Fibroblast of upper back skin (primary cell): ENCODE measurements at places on chromosomes 7 and 10.

DNA sequence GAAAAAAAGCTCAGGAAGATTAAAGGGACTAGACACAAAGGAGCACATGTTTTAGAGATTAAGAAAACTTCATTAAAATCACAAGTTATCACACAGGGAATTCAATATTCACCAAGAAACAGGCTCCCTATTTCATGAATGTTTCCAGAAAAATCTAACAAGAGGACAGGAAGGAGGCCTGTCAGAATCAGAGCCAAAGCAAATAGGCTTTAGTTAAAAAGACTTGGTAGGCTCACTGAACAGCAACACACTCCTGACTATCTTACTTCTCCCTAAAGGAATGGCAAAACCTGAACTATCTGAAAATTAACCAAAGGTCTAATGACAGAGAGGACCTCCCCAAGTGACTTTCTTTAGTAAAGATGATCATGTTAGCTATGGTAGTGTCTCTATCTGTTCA, 188.3 kb upstream of the MEOX2 start:
- no peak for DNase-seq

- no peak for DNase-seq
Measured at GRCh38 chr7:140898786-140899536, 25.8 kb downstream of the BRAF start.

DNA sequence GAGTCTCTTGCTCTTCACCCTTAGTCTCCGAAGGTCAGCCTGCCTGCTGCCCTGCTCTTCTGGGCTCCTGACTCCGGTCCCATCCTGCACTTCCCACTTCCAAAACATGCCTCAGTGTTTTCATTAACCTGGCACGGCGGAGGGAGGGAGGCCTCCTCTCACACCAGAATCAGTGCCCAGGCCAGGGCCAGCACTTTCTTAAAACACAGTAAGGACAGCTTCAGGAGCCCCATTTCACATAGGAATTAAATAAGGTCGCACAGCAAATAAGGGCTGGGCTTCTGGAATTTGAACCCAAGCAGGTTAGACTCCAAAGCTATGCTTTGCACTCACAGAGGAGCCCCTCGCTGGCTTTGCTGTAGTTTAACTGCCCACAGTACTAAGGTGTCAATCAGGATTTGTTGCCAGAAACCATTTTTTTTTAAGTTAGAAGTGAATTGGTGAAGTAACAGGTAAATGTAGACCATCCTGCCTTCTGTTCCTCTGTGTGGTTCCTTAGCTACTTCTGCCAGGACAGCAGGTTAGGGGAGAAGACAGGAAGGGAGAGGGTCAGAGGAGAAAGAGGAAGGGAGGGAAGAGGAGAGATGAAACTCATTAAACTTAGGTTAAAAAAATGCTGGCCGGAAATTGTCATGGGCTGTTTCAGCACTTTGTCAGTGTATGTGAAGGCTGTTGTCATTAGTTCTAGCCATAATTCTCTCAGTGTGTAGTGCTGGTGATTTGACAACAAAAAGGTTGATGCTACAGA, 1.1 kb downstream of the RASSF4 start:
- no peak for DNase-seq

GRCh38 chr7:2980401-2981102, 63.1 kb downstream of the CARD11 start:
- no peak for DNase-seq

DNA sequence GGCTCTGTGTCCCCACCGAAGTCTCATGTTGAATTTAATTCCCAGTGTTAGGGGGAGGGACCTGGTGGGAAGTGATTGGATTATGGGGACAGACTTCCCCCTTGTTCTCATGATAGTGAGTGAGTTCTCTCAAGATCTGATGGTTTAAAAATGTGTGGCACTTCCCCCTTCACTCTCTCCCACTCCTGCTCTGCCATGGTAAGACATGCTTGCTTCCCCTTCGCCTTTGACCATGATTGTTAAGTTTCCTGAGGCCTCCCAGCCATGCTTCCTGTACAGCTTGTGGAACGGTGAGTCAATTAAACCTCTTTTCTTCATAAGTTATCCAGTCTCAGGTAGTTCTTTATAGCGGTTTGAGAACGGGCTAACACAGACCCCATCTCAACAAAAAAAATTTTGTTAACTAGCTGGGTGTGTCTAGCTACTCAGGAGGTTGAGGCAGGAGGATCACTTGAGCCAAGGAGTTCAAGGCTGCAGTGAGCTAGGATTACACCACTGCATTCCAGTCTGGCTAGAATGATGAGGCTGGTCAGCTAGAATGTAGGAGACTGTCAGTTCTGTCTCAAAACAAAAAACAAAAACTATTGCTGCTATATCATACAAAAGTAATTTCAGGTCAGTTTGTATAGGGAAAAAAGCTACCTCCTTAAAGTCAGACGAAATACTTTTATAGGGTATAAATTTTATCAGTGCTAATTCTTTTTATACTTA, 57.7 kb downstream of the ATAD1 start:
- peak; percentile 11 for DNase-seq

- no peak for DNase-seq
Measured at GRCh38 chr7:124887247-124887646, 42.4 kb downstream of the POT1 start.

- DNase-seq: no peak
Measured at GRCh38 chr10:88721392-88721791, 15.3 kb downstream of the LIPK start.

DNA sequence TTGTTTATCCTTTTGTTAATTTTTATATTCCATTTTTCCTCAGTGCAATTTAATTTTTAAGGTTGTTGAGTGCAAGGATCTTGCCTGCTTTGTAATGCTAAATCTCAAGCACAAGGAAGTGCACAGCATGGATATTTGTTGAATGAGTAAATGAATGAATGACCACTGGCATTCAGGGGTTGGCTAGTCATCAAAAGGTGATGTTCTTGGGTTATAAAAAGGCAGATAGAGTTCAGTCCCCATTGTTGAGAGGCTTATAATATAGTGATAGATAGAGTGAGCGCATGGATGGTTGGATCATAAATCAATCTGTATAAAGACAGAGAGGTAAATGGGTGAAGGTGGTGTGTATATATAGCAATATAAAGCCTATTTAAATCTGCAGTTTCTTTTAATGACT, 193.2 kb upstream of the KLF6 start:
- DNase-seq: peak; percentile 60

DNA sequence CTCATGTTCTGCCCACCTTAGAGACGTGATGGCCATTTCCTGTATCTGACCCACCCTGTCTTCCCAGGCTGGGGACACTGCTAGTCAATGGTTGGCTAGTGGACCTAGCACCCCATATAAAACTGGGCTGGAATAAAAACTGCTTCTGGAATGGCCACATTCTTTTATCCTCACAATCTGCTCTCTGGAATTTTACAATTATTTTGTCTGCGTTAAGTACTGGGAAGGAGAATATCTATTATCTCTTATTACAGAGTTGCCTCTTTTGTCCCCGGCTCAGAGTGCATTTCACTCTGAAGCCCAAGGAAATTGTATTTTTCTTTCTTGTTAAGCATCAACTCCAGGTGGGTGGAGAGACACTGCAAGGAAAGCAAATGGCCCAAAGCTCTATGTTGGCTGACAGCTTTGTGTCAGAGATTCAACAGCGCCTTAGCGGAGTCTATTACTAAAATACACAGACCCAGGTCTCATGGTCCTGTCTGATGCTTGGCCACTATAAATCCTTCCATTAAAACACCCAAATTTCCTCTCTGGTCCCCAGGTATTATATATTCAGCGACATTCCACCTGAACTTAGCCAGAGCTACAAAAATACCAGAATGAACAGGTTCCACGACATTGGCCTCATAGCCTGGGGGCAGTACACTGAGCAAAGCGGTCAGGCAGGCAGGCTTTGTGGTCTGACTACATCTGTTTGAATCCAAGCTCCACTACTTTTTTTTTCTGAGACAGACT, 121.7 kb downstream of the PRPF18 start:
- no peak for DNase-seq

DNA sequence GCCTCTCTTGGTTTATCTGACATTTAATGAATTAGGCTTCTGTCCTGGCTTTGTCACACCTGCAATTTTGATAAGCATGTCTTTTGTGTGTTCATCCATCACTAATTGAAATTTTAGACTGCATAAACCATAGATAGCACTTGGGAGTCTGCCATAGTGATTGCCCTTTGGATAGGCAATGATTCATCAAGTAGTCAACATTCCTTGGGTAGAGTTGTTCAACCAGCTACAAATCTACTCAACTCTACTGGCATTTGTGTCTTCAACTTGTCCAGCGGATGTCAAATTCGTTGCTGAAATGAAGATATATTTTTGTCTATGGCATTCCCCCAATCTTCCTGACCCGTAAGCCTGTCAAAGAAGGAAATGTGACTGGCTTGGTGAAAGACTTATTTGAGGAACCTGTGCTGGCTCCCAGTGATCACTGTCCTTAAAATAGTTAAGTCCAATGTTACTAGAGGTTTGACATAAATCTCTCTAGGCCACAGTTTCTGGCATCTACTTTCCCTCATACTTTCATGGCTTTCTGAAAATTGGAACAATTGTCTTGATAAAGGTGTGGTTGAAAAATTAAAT, 33.7 kb upstream of the CREB5 start:
- DNase-seq: no peak
